CD4-positive, alpha-beta T cell (primary cell): ENCODE measurements at places on chromosomes 7 and 10.

DNA sequence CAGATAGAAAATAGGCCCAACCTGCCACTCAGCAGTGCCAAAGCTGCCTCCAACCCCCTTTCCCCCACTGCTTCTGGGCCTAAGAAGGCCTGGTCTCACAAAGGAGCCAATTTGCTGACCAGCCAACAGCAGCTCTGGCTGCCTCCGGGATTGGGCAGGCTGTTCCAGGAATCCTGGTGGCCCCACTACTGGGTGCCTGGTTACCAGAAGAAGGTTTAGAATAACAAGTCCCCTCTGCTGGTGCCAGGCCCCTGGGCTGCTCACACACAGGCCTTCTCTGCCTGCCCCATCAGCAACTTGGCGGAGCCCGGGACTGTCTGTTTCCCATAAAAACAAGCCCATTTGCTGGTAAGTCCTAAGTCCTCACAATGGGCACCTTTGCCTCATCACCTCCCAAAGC, 1.2 kb downstream of the PHKG1 start:
- no peak for DNase-seq

DNA sequence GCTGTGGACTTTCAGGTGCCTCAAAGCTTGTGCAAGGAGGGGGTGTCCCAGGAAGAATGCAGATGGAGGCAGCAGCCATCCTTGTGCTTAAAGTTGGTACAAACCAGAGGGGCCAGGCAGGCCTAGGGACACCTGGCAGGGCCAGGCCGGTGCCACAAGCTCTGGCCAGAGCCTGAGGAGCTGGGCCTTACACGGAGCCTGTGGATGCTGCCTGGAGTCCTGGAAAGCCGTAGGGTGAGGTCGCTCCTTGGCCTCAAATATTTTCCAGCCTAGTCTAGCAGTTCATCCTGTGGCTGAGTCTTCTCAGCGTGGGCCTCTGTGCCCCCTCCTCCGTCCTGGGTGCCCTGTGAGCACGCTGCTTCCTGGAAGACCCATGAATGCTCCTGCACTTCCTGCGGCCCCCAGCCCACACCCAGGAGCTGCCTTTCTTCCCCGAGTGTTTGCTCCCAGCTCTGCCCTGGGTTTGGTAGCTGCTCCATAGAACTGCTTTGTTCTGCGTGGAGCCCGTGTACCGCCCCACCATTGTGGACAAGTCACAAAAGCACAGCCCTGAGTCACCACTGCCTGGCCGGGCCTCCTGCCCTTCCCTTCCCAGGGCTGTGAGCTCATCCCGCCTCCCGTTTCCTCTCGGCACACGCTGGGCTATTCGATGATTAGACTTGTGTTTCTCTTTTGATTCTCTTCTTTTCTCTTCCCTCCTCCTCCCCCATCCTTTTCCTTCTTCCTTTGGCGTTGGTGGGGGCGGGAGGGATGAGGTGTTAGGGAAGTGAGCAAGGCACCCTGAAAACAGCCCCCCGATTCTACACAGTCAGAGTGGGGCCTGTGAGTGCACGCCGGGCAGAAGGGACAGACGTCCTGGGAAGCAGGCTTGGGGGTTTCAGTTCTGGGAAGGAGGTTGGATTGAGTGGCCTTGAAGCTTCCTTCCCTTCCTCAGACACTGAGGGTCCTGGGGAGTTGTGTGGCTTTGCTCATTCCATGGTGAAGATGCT, 73.2 kb upstream of the SHH start:
- no peak for DNase-seq

GRCh38 chr7:103929901-103930311, 59.6 kb downstream of the RELN start:
- no peak for DNase-seq

DNA sequence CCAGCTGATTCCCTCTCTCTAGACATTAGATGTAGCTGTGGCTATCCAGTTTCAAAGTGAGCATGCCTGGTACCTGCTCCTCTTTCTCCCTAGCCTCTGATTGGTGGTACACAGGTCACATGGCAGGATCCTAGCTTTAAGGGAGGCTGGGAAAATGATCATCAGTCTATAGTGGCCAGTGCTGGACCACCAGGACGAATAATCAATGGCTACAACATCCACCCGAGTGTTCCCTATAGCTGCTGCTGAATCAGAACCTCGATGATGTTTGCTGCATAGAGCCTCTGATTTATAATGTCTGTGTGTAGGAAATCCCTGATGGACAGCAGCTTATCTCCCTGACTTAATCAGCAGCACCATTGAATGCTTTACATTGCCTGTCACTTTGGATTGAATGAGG, 28.9 kb upstream of the LMTK2 start:
- DNase-seq = no peak

DNA sequence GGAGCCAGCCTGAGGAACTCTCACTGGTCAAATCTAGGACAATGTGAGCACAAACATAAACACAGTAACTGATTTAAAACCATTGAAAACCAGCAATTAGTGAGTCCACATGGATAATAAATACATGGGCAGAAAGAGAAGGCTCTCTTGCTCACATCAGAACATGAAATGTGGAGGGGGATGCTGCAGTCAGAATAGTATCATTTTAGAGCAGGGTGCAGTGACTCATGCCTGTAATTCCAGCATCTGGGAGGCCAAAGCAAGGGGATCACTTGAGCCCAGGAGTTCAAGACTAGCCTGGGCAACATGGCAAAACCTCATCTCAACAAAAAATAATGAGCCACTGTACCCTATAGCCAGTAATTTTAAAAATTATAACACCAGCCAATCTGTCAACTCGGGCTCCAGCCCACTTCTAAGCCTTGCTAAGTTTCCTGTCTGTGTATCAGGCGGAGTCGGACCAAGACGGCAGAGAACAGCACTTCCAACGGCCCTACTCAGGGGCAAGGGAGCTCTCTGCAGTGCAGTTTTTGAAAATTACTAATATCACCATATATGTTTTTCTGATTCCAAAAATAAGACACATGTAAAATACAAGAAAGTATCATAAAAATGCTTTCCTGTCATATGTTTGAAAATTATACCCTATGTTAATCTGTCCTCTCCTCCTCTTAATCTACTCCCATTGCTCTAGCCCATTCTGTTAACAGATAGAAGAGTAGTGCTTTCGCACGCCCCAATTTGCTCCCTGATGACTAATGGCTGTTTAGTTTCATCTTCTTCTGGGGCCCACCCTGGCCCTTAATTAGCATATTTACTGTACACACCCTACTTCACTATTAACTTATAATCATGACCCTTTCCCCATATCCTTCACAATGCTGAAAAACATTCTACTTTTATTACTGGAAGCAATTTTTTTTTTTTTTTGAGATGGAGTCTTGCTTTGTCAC, 17.1 kb downstream of the URGCP start:
- no peak for DNase-seq

DNA sequence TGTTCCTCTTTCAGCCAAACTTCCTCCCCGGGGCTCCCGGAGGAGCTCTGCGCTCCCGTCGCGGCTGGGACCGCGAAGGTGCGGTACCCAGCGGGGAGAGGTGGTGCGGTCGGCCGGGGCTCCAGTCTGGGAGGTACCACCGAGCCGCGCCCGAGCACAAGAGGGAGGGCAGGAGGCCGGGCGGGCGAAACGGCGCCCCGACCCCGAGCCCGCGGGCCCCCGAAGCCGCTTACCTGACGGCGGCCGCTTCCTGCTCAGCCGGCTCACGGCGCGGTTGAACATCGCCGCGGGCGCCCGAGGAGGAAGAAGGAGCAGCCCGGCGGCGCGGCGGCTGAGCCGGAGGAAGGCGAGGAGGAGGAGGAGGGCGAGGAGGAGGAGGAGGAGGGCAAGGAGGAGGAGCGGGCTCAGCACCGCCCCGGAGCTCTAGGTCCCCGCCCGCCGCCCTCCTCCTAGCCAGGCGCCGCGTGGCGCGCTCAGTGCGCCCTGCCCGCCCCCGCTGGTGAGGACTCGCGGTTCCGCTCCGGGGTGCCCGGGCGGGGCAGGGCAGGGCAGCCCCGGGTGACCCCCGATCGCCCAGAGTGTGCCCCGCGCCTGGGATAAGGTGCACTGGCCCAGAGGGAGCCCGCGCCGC, at the start of gene RGS10:
Gene RGS10 (minus strand): TSS at position 363 of the 631 bp plus-strand sequence. CDS start 81 bp downstream, at position 282.
- peak; percentile 91 for DNase-seq

- DNase-seq = no peak
Observed at GRCh38 chr7:74272305-74273038, 16.7 kb upstream of the CLIP2 start.

- DNase-seq = no peak
Observed at GRCh38 chr10:106440767-106441166, 723.7 kb downstream of the SORCS1 start.

- no peak for DNase-seq
Observed at GRCh38 chr10:29688230-29688661, 53.5 kb upstream of the SVIL start.
